ENCODE measurements at places on chromosomes 6 and 20.

DNA sequence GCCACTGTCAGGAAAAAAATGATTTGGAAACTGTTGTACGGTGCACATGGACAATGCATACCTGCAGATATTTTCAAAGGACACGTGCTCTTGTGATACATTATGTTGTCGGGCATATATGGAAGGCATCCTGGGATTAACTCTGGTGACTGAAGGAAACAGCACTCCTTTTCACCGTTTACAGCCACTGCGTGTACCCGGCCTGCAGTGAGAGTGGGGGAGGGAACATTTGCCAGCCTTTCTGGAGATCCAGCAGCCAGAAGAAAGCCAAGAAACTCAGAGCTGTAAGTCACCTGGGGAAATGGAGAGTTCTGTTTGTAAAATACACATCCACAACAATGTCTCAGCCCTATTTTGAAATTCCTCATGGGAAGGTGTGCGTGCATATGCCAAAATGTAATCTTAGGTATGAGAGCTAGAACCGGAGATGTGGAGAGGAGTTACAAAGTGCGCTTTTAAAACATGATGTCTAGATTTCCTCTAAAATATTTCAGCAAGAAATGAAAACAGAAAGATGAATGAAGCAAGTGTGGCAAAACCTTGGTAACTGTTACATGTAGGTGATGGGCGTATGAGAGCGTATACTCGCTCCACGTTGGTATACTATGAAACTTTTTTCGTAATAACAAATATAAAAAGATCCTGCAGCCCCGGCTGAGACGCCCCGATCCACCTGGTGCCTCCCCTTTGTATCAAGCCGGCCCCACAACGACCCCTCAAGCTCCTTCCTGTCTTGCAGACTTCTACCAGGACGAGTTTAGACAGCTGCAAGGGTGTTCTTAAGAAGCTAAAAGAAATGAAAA lies 8.6 kb upstream of the FOXF2 start:
- no peak for DNase-seq
- no peak overlapping the region for H3K27ac ChIP-seq
- peaks cover 98% of the 10 kb centered on the region for H3K27me3 ChIP-seq
- no peak overlapping the region for H3K4me3 ChIP-seq
- H3K36me3 ChIP-seq = no peaks in the 10 kb centered on the region

DNA sequence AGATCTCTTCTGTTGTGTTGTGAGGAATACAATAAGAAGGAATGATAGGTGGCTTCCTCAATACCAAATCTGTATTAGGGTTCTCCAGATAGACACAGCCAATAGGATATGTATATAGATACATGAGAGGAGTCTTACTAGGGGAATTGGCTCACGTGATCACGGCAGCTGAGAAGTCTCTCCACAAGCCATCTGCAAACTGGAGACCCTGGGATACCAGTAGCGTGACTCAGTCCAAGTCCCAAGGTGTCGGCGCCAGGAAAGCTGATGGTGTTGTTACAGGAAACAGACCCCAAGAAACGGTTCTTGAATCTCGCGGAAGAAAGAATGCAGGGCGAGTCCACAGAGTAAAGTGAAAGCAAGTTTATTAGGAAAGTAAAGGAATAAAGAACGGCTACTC lies 61.4 kb downstream of the SYTL3 start:
- H3K36me3 ChIP-seq = no peaks in the 10 kb centered on the region
- peaks cover 10% of the 10 kb centered on the region for H3K4me1 ChIP-seq
- H3K4me3 ChIP-seq = no peak overlapping the region
- H3K27ac ChIP-seq = no peak overlapping the region

DNA sequence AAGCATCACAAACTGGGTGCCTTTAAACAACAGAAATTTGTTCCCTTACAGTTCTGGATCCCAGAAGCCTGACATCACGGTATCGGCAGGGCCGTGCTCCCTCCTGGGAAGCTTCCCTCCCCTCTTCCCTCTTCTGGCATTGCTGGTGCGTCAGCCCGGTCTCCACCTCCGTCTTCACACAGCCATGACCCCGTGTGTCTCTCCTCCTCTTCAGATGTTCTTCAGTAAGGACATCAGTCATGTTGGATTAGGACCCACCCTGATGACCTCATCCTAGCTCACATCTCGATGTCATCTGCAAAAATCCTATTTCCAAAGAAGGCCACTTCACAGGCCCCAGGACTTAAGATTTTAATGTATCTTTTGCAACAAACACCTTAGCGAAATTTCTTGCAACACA lies 38.4 kb upstream of the TBXT start:
- no peaks in the 10 kb centered on the region for H3K27me3 ChIP-seq
- DNase-seq = no peak
- H3K27ac ChIP-seq = no peak overlapping the region

GRCh38 chr6:70672549-70672948 lies 4.9 kb downstream of the SMAP1 start:
- no peaks in the 10 kb centered on the region for H3K27me3 ChIP-seq
- H3K27ac ChIP-seq = no peak overlapping the region
- DNase-seq = no peak
- peaks cover 4% of the 10 kb centered on the region for H3K4me1 ChIP-seq

DNA sequence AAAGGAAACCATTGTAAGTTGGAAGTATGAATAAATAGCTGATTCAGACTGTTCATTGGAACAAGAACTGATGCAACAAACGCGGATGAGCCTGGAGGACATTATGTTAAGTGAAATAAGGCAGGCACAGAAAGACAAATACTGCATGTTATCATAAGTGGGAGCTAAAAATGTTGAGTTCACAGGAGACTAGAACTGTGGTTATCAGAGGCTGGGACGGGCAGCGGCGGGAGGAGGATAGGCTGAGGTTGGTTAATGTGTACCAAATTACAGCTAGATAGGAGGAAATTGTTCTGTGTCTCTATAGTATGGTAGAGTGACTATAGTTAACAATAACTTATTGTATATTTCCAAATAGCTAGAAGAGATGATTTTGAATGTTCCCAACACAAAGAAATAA lies 40.8 kb downstream of the FAM229B start:
- H3K4me3 ChIP-seq = no peak overlapping the region
- DNase-seq = no peak

GRCh38 chr6:145875496-145876211 lies 61.1 kb upstream of the FBXO30 start:
- no peak overlapping the region for H3K27ac ChIP-seq
- H3K4me1 ChIP-seq = no peaks in the 10 kb centered on the region
- no peak for DNase-seq
- no peaks in the 10 kb centered on the region for H3K36me3 ChIP-seq
- no peaks in the 10 kb centered on the region for H3K27me3 ChIP-seq

DNA sequence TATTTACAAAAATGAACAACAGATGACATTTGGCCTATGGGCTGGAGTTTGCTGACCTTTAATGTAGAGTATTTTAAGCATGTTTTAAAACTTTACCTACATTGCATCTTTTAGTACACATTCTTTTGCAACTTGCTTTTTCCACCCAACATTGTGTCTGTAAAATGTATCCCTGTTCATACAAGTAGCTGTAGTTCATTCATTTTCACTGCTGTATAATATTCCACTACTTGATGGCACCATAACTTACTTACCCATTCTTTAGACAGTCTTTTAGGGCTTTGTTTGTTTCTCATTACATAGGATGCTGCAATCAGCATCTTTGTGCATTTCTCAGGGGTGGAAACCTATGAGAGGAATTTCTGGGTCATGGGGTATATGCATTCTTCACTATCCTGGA lies 115.1 kb downstream of the EYA2 start:
- no peak overlapping the region for H3K4me3 ChIP-seq
- H3K27me3 ChIP-seq = no peaks in the 10 kb centered on the region
- no peaks in the 10 kb centered on the region for H3K4me1 ChIP-seq
- H3K36me3 ChIP-seq = peaks cover 24% of the 10 kb centered on the region

GRCh38 chr6:163554032-163554431 lies 139.5 kb downstream of the QKI start:
- H3K36me3 ChIP-seq = peaks cover 13% of the 10 kb centered on the region
- H3K4me3 ChIP-seq = no peak overlapping the region
- H3K27ac ChIP-seq = no peak overlapping the region
- H3K4me1 ChIP-seq = peaks cover 8% of the 10 kb centered on the region
- H3K27me3 ChIP-seq = no peaks in the 10 kb centered on the region

DNA sequence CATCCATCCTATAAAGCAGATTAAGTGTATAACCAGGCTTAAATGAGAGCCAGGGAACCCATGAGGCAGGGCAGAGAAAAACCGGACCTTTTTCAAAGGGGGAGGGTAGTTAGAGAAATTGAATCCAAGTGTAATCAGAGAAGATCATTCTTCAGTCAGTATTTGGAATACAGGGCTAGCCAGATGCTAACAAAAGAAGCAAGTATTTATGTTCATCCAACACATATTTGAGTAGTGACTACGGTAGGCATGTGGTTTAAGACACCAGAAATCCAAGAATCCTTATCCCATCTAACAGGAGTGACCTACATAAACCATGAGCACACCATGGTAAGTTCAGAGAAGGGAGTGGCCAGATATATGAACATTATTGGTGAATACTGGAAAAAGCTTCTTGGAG lies 46.8 kb upstream of the FAM83C start:
- H3K4me1 ChIP-seq = no peaks in the 10 kb centered on the region
- H3K36me3 ChIP-seq = peaks cover 3% of the 10 kb centered on the region
- no peak overlapping the region for H3K27ac ChIP-seq
- no peaks in the 10 kb centered on the region for H3K27me3 ChIP-seq

DNA sequence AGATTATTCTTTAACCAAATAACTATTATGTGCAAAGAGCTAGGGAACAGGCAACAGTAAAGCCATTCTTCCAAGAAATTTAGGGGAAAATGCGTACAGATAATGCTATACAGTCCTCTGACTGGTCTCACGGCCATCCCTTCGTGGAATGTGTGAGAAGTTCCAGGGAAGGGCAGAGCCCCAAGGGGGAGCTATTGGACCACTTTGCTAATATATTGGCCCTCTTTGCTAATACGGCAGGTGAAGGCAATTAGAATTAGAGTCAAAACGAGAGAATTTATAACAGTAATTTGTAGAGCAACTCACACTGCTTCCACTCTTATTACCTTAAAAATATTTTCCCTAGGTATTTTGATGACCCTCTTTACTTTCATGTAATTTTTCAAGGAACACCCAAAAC lies 140.4 kb downstream of the IMPG1 start:
- H3K27ac ChIP-seq = no peak overlapping the region
- no peak for DNase-seq
- H3K36me3 ChIP-seq = no peaks in the 10 kb centered on the region
- no peak overlapping the region for H3K4me3 ChIP-seq
- H3K4me1 ChIP-seq = peaks cover 13% of the 10 kb centered on the region

- peaks cover 7% of the 10 kb centered on the region for H3K36me3 ChIP-seq
- H3K27ac ChIP-seq = peak overlapping the region; percentile 48
- H3K4me3 ChIP-seq = no peak overlapping the region
- H3K27me3 ChIP-seq = no peaks in the 10 kb centered on the region
- no peaks in the 10 kb centered on the region for H3K4me1 ChIP-seq
Measured at GRCh38 chr6:112149719-112150263, 62.4 kb downstream of the FAM229B start.

DNA sequence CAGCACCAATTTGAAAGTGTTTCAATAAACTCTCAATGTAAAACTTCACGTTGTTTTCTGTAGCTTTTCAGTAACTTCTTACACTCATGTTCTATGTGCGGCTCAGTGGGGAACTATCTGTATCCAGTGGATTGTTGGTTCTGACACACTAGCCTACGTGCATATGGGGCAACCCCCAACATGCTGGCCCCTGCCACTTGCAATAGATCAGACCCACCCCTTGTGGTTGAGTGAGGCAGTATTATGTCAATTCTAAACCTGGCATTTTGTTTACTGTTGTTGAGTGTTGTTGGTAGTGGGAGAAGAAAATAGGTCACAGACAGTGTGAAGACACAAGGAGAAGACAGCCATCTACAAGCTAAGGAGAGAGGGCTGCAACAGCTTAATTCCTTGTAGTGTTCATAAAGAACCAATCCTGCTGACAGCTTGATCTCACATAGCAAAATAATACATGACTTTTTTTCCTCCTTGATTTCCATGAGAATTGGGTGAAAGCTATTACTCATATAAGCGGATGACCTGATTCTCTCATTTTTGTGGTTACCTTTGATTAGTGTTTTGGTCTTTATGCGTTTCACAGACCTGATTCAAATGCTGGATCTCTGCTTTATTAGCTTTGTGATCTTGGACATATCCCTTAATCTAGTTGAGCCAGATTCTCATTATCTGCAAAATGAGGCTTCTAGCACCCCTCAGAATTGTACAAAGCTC lies 320.4 kb downstream of the LAMA2 start:
- no peak overlapping the region for H3K27ac ChIP-seq
- no peak overlapping the region for H3K4me3 ChIP-seq
- no peaks in the 10 kb centered on the region for H3K27me3 ChIP-seq
- H3K4me1 ChIP-seq = no peaks in the 10 kb centered on the region
- DNase-seq = no peak
- no peaks in the 10 kb centered on the region for H3K36me3 ChIP-seq

GRCh38 chr6:44190715-44191114 lies 26.0 kb upstream of the MYMX start:
- no peak overlapping the region for H3K27ac ChIP-seq
- peaks cover 8% of the 10 kb centered on the region for H3K4me1 ChIP-seq
- H3K4me3 ChIP-seq = no peak overlapping the region
- H3K27me3 ChIP-seq = no peaks in the 10 kb centered on the region
- no peak for DNase-seq

- H3K4me3 ChIP-seq = peak overlapping the region; percentile 65
- no peaks in the 10 kb centered on the region for H3K27me3 ChIP-seq
- H3K27ac ChIP-seq = peak overlapping the region; percentile 16
- H3K36me3 ChIP-seq = peaks cover 38% of the 10 kb centered on the region
- H3K4me1 ChIP-seq = peaks cover 41% of the 10 kb centered on the region
- peak; percentile 69 for DNase-seq
Measured at GRCh38 chr20:62143957-62144825, 622 bp downstream of the SS18L1 start.

DNA sequence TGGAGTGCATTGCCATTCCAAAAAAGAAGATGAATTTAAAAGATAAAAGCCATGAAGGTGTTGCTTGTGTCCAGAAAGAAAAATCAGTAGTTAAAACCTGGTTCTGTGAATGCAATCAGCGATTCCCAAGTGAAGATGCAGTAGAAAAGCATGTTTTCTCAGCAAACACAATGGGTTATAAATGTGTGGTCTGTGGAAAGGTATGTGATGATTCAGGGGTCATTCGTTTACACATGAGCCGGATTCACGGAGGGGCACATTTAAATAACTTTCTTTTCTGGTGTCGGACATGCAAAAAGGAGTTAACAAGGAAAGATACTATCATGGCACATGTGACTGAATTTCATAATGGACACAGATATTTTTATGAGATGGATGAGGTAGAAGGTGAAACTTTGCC lies 24.7 kb upstream of the BAG2 start:
- peaks cover under 1% of the 10 kb centered on the region for H3K36me3 ChIP-seq
- no peak overlapping the region for H3K27ac ChIP-seq
- no peaks in the 10 kb centered on the region for H3K4me1 ChIP-seq

DNA sequence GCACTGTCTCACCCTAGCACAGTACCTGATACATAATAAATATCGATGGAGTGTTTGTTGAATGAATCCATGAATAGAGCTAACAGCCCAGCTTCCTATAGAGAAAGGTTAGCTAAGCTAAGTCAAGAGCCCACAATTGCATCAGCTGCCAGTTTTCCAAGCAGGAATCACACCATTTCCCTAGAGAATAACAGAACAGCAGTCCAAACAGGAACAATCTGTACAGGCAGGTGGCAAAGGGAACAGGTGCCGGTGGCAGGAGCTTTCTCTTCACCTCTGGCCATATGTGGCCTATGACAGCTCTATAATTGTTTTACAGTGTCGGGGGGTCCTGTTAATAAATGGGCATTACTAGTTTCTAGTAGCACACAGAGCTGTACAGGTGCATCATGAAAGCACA lies 38.8 kb downstream of the ISM1 start:
- H3K36me3 ChIP-seq = no peaks in the 10 kb centered on the region
- H3K27ac ChIP-seq = no peak overlapping the region
- H3K27me3 ChIP-seq = no peaks in the 10 kb centered on the region
- DNase-seq = no peak
- H3K4me3 ChIP-seq = no peak overlapping the region

Measured in spinal cord (tissue), 10 donors.